ENCODE measurements at places on chromosomes 12 and 14.

GRCh38 chr12:77070382-77070781 lies 5.0 kb upstream of the E2F7 start:
- DNase-seq: no peak

GRCh38 chr12:12441429-12441807 lies 84.5 kb downstream of the BORCS5 start:
- peak; percentile 70 for DNase-seq

GRCh38 chr12:75781532-75782046 lies 250.0 kb downstream of the PHLDA1 start:
- no peak for DNase-seq

DNA sequence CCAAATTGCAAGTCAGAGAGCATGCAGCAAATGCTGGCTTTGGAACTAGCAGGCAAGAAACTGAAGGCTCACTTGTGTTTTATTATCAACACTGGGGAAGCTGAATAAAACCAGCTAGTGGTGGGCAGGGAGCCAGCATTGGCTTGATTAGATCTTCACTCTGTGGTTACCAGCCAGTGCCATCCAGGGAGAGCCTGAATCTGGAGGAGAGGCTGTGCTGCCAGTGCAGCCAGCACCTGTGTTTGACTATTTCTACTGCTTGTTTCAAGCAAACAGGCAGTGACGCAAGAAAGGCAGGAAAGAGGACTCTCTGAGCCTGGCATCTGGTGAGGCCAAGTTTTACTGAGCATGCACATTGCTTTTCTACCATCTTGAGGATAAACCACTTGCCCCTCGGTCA lies 247.0 kb downstream of the PHLDA1 start:
- DNase-seq: no peak

DNA sequence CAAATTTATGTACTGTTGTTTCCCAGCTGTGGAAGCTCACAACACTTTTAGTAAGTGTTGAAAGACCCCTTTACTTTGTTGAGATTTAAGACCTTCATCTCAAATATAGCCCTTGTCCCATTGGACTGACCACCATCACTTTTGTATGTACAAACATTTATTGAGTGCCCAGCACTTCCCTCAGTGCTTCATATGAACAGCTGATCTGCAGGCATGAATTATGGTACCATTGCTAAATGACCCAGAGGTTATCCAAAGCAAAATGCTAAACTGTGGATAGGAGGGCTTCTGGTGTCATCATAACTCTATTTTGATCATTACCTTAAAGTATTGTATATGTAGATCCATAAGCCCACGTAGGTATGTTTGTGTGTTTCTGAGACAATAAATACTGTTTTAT lies 285.7 kb upstream of the RGS6 start:
- DNase-seq: no peak

- DNase-seq: no peak
Measured at GRCh38 chr14:60553808-60554207, 44.9 kb downstream of the SIX6 start.

DNA sequence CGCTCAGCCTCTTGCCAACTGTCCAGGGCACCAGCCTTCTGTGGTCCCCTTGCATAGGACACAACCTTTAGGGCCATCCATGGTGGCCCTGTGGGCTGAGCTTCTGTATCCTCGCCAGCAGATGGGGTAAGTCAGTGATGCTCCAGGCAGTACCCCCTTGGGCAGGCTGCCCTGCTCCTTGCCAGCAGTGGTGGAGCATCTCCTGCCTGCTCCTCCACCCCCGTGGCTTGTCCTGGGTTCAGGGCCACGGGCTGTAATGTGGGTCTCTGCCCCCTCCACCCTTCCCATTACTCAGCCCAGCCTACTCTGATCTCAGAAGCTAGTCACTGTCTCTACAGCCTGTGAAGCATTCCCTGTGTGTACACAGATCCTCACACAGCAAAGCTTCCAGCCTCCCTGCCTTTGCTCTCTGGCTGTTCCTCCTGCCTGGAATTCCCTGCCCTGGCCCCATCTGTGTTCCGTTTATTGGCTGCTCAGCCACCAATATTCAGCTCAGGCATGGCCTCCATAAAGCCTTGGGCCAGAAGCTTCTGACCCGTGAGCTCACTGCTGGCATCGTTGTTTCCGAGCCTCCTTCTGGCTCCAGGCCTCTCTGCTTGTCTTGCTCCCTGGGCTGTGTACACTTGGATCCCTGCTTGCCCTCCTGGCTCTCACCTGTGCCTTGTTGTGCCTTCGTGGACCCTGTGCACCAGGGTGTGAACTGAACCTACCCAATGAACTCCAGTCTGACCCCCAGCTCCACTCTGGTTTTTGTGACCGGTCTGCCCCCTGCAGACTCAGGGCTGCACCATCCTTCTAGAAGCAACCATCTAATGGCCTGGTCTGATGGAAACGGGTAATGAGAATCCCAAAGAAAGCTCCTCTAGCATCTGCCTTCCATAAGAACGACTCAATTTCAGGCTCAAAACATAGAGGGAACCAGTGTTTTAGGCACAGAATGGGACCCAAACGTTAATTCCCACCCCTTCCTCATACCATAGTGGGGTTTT lies 177.0 kb upstream of the PRMT8 start:
- DNase-seq: peak; percentile 35
